ENCODE measurements at places on chromosomes 6 and 20.

GRCh38 chr20:33273117-33273851, 9.7 kb upstream of the BPIFB1 start:
- no peak for DNase-seq

DNA sequence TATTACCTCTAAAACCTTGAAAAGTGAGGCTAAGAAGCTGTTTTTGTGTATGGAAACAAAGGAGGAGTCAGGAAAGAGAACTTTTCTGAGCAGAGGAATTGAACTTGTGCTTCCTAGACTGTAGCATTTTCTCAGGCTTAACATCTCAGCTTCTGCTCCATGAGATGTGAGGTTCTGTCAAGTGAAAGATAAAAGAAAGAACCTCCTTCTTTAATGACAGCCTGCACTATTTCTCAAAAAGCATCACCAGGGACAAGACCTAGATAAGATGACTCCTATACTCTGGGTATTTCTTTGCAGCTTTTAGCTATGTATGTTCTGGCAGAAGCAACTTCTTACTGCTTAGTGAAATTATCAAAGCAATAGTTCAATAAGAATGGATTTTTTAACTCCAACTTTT, 87.6 kb upstream of the KCNQ5 start:
- DNase-seq = no peak

- DNase-seq = no peak
These were observed 50.5 kb downstream of the PCNA start for GRCh38 chr20:5069141-5069806.

DNA sequence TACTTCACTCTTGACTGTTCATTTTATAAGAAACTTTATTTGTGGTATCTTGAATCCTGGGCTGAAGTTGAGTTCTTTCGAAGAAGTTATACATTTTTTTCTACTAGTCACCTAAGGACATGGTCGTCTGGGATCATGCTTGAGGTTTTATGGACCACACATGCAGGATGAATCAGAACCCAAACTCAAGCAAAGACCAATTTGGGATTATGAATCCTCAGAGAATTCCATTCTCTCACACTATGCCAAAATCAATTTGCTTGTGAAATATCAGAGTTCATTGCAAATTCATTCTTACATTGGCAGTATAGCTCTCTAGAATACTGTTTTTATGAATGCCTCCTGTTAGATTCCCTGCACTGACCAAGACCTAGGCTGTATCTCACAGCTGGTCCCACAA, 114.3 kb upstream of the HDAC2 start:
- DNase-seq = no peak

GRCh38 chr6:43904311-43905123, 134.5 kb downstream of the VEGFA start:
- no peak for DNase-seq

DNA sequence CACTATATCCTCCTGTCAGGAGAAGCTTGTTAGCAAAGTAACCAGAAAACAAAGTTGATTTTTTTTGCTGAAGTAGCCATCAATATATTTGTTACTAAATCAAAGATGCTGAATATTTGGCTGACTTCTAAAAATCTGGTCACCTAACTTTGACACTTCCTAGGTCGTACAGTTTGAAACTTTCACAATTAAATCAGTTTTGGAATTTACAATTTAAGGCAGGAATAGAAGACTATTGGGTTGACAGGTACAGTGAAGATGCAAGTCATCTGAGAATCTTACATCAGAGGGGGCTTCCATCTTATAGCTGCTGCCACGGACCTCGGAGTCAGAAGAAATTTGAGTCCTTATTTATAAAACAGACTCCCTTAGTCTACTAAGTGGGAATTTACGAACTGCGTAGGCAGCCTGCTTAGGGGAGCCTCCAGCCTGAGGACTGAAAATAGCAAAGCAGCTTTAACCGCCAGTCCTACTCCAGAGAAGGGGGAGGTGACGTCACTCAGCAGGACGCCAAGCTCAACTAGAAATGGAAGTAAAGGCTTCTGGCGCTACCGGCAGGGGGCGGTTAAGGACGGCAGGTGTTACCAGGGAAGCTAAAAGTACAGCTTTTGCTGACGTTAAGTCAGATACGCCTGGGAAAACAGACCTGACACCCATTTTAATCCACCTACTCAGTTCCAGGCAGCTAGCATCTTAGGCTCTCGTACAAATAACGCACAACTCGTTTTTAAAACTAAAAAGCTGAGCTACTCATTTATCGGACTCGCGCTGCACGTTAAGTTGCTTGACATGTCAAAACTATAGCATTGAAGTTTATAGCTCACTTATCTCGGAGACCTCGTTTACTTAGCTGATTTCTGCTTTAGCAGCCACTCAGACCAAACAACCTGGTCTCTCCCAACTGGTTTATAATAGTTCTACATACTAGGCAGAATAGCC, 61.1 kb upstream of the HFE start:
- DNase-seq = peak; percentile 94

- peak; percentile 62 for DNase-seq
These were observed 435 bp upstream of the ZNF322 start for GRCh38 chr6:26660000-26660361.

GRCh38 chr6:32108094-32108627, 977 bp downstream of the TNXB start:
- no peak for DNase-seq

GRCh38 chr6:130962966-130963365, 100.1 kb downstream of the EPB41L2 start:
- no peak for DNase-seq

DNA sequence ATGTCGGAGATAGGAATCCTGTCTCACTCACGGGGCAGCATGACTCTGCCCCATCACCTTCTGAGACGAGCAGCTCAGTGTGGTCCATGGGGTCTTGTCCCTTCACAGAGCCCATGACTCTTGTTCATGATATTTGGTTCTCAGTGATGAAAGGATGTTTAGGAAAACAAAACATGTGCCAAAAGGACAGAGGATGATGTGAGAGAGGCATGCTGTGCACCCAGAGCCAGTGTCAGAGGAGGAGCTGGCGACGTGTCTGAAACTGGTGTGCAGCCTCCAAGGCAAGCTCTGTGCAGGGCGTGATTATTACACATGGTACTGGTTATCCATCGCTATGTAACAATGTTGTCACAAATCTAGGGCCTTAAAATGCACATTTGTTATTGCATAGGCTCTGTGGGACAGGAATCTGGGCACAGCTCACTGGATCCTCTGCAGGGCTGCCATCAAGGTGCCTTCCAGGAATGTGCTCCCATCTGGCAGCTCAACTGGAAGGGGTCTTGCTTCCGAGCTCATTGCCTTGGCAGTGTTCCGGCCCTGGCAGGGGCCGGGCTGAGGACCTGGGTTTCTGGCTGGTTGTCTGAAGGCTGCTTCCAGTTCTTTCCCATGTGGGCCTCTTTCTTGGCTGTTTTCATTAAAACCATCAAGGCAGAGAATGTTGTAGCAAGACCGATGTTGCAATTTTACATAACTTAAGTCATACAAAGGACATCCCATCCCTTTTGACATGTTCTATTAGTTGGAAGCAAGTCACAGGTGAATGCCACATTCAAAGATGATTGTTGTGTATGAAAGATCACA, 175.4 kb downstream of the ERMARD start:
- no peak for DNase-seq

GRCh38 chr6:88704980-88705379, 258.4 kb downstream of the RNGTT start:
- no peak for DNase-seq

DNA sequence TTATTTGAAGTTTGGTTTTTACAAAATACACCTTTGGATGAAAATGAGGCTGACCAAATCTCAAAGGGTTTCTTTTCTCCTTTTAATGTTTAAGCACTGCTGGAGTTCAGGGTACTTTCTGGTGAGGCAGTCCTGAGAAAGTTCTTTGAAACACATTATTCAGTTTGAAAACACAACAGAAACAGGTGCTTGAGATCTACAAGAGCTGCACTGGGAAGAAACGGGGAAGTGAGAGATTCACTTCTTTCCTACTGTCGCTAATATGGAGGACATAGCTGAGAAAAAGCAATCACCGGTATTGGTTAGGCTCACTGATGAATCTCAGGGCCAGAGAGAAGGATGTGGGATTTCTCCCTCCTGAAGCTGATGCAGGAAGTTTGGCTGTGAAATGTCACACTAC, 22.9 kb upstream of the TMEM170B start:
- no peak for DNase-seq

Data from stimulated activated naive CD4-positive, alpha-beta T cell (primary cell).